HCT116 (cell line): ENCODE measurements at places on chromosomes 6 and 20. TPM values are rescaled to one million over a fixed set of nuclear protein-coding genes. Genes with fewer than 3 reads are reported as not detected.

The LIME1 gene
- 27.4 TPM for total RNA-seq

DNA sequence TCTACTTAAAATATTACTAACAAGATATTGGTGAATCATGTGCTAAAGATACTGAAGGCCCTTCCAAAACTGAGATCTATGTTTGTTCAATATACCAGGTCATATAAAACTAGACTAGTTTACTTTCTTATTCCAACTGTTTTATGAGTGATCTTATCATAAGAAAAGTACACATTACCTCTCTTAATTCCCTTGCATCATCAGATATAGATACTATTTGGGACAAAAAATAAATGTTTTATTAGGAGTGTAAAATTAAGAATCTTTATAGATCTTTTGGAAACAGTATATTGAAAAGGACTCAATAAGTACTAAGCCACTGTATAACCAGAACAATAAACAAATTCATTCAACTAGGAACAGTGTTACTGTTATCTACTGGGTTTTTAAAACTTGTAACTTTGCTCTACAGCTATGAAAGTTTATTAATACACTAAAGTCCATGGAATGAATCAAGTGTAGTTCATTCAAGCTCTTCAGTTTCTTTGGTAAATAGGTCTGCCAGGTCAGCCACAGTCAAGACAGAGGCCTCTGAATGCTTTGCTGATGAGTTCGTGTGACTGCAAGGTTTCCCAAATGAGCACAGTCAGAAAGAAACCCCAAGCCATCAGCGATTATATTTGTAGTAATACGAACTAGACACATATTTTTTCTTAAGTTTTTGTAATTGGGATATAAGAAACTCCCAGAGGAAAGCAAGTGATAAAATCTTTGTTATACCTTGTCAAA is 71.8 kb upstream of the FBXO30 start:
- peaks cover 4% of the 10 kb centered on the region; the same call in 1 of the 2 replicates for H3K36me3 ChIP-seq
- H3K27me3 ChIP-seq: no peaks in the 10 kb centered on the region
- H3K27ac ChIP-seq: no peak overlapping the region
- no peak overlapping the region for H3K4me3 ChIP-seq

DNA sequence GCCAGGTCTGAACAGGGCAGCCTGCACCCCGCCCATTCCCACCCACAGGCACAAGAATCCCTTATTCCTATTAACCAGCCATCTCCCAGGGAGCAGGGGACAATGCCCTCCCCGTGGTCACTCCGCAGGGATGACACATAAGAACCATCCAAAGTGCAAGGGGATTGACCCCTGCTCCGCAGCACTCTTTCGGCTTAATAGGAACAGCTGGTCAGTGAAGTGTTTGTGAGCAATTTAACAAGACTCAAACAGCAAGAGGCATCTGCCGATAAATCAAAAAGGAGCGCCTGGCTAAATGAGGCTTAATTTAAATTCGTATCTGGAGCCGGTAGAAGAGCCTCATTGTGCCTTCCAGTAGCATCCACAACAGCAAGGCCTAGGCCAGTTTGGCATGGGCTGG is 389.4 kb downstream of the RNGTT start:
- DNase-seq: no peak
- H3K4me3 ChIP-seq: no peak overlapping the region

GRCh38 chr20:21559305-21559704 is 45.4 kb upstream of the NKX2-2 start:
- peaks cover 43% of the 10 kb centered on the region for H3K27me3 ChIP-seq
- H3K4me3 ChIP-seq: no peak overlapping the region
- DNase-seq: no peak
- H3K4me1 ChIP-seq: no peaks in the 10 kb centered on the region
- no peaks in the 10 kb centered on the region for H3K36me3 ChIP-seq
- H3K27ac ChIP-seq: no peak overlapping the region

The DUSP15 gene
- not detected for total RNA-seq

GRCh38 chr6:44738601-44739146 is 351.2 kb downstream of the CDC5L start:
- no peak overlapping the region for H3K27ac ChIP-seq
- H3K27me3 ChIP-seq: peaks cover 4% of the 10 kb centered on the region; the same call in 1 of the 2 replicates
- H3K4me1 ChIP-seq: no peaks in the 10 kb centered on the region
- H3K4me3 ChIP-seq: no peak overlapping the region

GRCh38 chr6:72246926-72247325 is 360.6 kb downstream of the RIMS1 start:
- H3K4me1 ChIP-seq: no peaks in the 10 kb centered on the region
- H3K4me3 ChIP-seq: no peak overlapping the region
- peak; percentile 0 for DNase-seq
- H3K27ac ChIP-seq: no peak overlapping the region

DNA sequence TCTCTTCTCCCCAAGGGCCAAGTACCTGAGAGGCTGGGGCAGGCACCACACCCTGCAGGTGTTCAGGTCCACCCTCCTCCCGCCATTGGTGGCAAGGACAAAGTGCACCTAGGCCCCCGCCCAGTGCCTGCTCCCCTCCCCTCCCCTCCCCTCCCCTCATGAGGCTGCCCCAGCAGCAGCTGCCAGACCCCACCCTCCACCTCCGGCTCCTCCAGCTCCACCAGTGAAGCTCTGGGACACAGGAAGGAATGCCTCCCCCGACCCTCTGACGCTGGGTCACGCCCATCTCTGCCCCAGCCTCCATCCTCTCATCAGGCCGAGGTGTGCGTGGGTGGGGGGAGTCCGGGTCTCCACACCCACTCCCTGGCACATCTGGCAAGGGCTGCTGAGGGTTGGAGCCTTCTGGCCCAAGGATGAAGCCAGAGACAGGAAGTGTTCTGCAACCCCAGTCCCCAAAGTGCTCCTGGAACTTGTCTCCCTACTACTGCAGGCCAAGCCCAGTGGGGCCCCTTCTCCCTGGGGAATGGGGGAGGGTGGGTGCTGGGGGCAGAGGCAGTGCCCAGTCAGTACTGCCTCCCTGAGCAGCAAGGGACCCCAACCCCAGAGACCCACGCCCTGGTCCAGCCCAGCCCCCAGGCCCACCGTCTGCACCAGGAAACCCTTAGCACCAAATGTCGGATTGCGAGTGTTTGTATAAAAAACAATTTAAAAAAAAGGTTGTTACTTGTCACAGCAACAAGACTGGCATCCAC is 1.6 kb upstream of the UCKL1 start:
- H3K36me3 ChIP-seq: no peaks in the 10 kb centered on the region; the same call in 1 of the 2 replicates
- H3K27me3 ChIP-seq: no peaks in the 10 kb centered on the region
- peak; percentile 67 for DNase-seq
- H3K4me3 ChIP-seq: peak overlapping the region; percentile 96

- no peak overlapping the region for H3K27ac ChIP-seq
- no peak for DNase-seq
- H3K4me3 ChIP-seq: no peak overlapping the region
Observed at GRCh38 chr20:48684501-48685041, 143.2 kb downstream of the PREX1 start.

The CST4 gene
- total RNA-seq: not detected

GRCh38 chr6:119109654-119110325 is 31.3 kb upstream of the FAM184A start:
- no peak overlapping the region for H3K4me3 ChIP-seq
- no peak overlapping the region for H3K27ac ChIP-seq
- H3K4me1 ChIP-seq: no peaks in the 10 kb centered on the region
- H3K36me3 ChIP-seq: no peaks in the 10 kb centered on the region

- no peaks in the 10 kb centered on the region for H3K27me3 ChIP-seq
- H3K27ac ChIP-seq: no peak overlapping the region
- H3K4me1 ChIP-seq: no peaks in the 10 kb centered on the region; the same call in 1 of the 2 replicates
- H3K36me3 ChIP-seq: no peaks in the 10 kb centered on the region
- H3K4me3 ChIP-seq: no peak overlapping the region
Observed at GRCh38 chr6:26607434-26608230, 10.9 kb downstream of the ABT1 start.

The DDX43 gene
- total RNA-seq: not detected

The BTN1A1 gene
- total RNA-seq: 0.32 TPM

The PACSIN1 gene
- 5.0 TPM for total RNA-seq

DNA sequence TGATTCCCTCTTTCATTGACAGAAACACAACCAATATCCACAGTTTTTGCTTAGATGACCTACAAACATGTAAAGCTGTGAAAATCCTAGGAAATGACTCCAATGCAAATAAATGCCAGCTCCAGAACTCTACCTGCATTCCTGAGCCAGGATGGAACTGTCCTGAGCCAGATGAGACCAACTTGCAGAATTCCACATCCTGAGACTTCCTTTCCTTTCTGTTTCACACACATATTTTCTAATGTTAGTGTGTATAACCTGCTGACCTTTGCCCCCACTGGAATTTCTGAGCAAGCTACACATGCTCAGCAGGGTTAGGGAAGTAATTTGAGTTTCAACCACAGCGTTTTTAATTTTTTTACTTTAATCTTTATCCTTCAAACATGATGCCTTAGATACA is 69.6 kb upstream of the ADGRF1 start:
- H3K27me3 ChIP-seq: no peaks in the 10 kb centered on the region
- no peaks in the 10 kb centered on the region for H3K36me3 ChIP-seq
- H3K27ac ChIP-seq: no peak overlapping the region
